CD4-positive, CD25-positive, alpha-beta regulatory T cell (primary cell): ENCODE measurements at places on chromosomes 5 and 9. TPM values are rescaled to one million over a fixed set of nuclear protein-coding genes. Genes with fewer than 3 reads are reported as not detected.

The PGM5 gene
- not detected for total RNA-seq

The UNC13B gene
- total RNA-seq = 0.96 TPM

The PLPP7 gene
- not detected for total RNA-seq

The C9orf85 gene
- total RNA-seq = 7.2 TPM

GRCh38 chr5:170121321-170121720, 15.6 kb downstream of the FOXI1 start:
- peaks cover 12% of the 10 kb centered on the region for H3K27me3 ChIP-seq
- H3K27ac ChIP-seq = no peak overlapping the region
- no peak for DNase-seq
- H3K4me3 ChIP-seq = no peak overlapping the region
- H3K36me3 ChIP-seq = no peaks in the 10 kb centered on the region

DNA sequence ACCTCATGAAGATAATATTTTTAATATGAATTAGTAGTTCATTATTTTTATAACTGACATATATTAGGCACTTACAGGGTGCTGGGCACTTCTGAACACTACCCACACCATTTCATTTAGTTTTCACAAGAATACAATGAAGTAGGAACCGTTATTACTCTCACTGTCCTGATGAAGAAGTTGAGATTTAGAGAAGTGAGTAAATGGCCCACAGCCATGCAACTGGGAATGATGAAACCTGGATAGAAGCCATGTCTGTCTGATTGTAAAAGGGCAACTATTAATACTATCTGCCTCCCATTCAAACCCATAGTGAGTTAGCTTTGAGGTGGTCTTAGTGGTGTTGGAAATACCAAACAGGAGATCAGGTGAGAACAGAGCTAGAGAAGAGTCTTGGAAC, 29.6 kb upstream of the OTULINL start:
- H3K27me3 ChIP-seq = peaks cover 3% of the 10 kb centered on the region
- H3K36me3 ChIP-seq = no peaks in the 10 kb centered on the region
- H3K27ac ChIP-seq = no peak overlapping the region
- DNase-seq = no peak
- H3K4me3 ChIP-seq = no peak overlapping the region

- H3K36me3 ChIP-seq = no peaks in the 10 kb centered on the region
- H3K4me1 ChIP-seq = no peaks in the 10 kb centered on the region
- DNase-seq = no peak
Measured at GRCh38 chr5:169094586-169095409, 206.1 kb downstream of the SLIT3 start.

GRCh38 chr5:1515311-1515920, 8.3 kb downstream of the LPCAT1 start:
- DNase-seq = no peak
- no peak overlapping the region for H3K27ac ChIP-seq
- no peak overlapping the region for H3K4me3 ChIP-seq
- no peaks in the 10 kb centered on the region for H3K27me3 ChIP-seq
- peaks cover 28% of the 10 kb centered on the region for H3K36me3 ChIP-seq

DNA sequence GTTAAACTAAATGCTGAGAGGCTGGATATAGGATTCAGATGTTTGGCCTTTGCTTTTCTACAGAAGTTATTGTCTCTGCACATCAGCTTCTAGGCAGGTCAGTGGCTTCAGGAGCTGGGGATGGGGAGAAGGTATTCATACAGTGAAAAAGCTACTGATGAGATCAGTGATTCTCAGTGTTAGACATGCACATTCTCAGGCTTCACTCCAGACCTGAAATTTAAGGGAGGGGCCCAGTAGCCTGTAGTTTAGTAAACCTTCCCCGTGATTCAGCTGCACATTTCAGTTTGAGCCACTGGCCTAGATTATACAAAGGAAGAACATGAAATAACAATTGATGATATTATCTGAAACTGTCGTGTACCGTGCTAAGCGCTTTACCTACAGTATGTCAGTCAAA, 127.2 kb downstream of the ARHGAP26 start:
- no peak overlapping the region for H3K27ac ChIP-seq
- H3K36me3 ChIP-seq = peaks cover 6% of the 10 kb centered on the region
- no peaks in the 10 kb centered on the region for H3K4me1 ChIP-seq
- H3K4me3 ChIP-seq = no peak overlapping the region
